Stimulated activated CD4-positive, alpha-beta T cell treated with anti-CD3 and anti-CD28 coated beads, Interleukin-4, amount 100 ng/mL, for 1 hour (primary cell): ENCODE measurements at places on chromosomes 7 and 10.

DNA sequence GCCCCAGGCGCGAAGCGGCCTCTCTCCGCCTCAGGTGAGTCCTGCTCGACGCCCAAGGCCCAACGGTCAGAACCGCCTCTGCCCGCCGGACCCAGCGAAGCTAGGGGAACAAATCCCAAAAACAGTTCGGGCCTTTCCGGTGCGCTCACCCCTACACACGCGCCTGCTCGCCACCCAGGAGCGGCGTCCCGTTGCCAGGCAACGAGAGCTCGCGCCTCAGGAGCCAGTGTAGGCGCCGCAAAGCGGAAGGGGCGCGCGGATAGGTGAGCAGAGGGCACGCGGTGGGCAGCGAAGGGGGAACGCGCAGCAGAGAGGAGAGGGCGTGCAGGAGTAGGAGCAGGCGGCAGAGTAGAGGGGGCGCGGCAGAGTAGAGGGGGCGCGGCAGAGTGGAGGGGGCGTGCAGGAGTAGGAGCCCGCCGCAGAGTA lies at the start of the genes DYDC1 and DYDC2:
Gene DYDC1, minus strand, starts transcription at position 193 of the 426 bp plus-strand sequence. CDS start 4,154 bp downstream, outside the sequence.
Gene DYDC2, plus strand, starts transcription at position 219 of the 426 bp plus-strand sequence. CDS start 5,663 bp downstream, outside the sequence.
- peak; percentile 25 for DNase-seq

DNA sequence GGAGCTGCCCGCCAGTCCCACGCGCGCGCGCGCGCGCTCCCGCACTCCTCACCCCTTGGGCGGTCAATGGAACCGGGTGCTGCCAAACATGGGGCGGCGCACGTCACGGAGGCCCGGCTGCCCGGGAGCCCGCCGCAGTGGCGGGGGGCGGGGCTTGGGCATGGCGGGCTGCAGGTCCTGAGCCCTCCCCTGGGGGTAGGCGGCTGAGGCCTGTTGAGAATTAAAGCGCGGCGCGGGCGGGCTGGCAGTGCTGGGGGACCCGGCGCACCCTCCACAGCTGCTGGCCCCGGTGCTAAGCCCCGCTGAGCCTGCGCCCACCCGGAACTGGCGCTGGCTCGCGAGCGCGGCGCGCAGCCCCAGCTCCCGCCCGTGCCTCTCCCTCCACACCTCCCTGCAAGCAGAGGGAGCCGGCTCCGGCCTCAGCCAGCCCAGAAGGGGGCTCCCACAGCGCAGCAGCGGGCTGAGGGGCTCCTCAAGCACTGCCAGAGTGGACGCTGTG lies 634.2 kb downstream of the ANKRD7 start:
- DNase-seq: no peak

DNA sequence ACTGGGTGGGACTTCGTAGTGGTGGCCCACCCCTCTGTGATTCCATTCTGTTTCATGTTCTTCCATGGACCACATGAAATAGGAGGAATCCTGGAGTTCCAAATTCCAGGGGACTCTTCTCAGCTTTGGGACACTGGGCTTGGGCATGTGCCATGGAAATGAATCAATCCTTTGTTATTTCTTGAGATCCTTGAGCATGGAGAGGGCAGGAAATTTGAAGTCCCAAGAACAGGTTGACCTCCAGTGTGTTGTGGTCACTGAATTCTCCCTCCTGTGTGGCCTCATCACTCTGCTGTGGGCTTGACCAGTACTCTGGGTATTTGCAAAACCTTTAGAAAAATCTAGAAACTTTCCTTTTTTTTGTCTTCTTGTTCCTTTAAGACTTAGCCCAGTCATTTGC lies 22.7 kb downstream of the TACR2 start:
- no peak for DNase-seq

- DNase-seq: no peak
Measured at GRCh38 chr7:57427146-57427545, 22.8 kb upstream of the ZNF716 start.

DNA sequence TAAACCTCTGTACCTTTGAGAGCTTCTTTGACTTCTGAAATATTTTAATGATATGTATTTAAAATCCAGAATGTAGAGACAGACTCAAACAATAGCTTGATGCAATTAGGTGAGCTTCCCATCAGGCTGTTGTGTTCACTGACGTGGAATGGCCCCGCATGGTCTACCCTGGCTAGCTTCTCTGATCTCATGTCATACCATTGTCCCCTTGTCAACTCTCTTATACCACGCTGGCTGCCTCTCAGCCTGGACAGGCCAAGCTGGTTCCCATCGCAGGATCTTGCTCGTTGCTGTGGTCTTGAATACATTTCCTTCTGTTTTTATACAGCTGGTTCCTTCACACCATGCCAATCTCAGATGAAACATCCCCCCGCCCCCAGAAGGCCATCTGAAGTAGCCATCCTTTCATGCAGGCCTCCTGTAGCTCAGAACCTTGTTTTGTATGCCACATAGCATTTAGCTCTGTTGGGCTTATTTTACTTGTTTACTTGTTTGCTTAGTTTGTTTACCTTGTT lies 84.2 kb downstream of the FANK1 start:
- DNase-seq: no peak

- DNase-seq: no peak
Measured at GRCh38 chr10:105691811-105692210, 1050.7 kb downstream of the SORCS3 start.

GRCh38 chr7:74655768-74656440 lies 1.6 kb upstream of the GTF2I start:
- no peak for DNase-seq

- DNase-seq: no peak
Measured at GRCh38 chr10:71308985-71309384, 10.1 kb upstream of the SLC29A3 start.

GRCh38 chr10:112213836-112214235 lies 30.3 kb upstream of the GPAM start:
- no peak for DNase-seq

DNA sequence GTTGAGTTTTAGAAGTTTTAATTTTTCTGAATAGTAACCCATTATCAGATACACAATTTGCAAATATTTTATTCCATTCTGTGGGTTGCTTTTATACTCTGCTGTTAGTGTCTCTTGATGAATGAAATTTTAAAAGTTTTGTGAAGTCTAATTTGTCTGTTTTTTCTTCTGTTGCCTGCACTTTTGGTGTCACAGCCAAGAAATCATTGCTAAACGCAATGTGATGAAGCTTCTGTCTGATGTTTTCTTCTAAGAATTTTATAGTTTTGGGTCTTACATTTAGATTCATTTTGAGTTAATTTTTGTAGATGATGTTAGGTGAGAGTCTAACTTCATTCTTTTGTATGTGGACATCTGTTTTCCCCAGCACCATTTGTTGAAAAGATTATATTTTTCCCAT lies 330.0 kb upstream of the FOXK1 start:
- DNase-seq: no peak

DNA sequence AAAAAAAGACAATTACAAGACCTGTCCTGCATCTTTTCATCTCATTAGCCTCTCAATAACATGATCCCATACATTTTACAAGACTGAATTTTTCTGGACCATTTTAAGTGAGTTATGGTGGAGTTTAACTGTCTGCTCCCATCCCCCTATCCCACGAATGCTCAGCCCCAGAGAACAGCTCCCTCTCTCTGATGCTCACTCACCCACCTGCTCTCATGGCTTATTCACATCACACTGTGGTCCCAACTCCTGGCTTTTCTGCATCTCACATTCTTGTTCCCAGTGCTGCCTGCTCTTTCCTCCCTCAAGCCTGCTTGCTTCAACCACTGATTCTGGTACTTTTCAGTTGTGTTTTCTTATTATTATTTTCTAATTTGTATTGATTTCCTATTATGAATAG lies 20.4 kb upstream of the CCSER2 start:
- DNase-seq: no peak

- no peak for DNase-seq
Measured at GRCh38 chr10:3972460-3973301, 187.7 kb upstream of the KLF6 start.

GRCh38 chr7:97116308-97116707 lies 1.2 kb upstream of the SDHAF3 start:
- no peak for DNase-seq

- DNase-seq: no peak
Measured at GRCh38 chr7:7104971-7105370, 77.4 kb upstream of the C1GALT1 start.

DNA sequence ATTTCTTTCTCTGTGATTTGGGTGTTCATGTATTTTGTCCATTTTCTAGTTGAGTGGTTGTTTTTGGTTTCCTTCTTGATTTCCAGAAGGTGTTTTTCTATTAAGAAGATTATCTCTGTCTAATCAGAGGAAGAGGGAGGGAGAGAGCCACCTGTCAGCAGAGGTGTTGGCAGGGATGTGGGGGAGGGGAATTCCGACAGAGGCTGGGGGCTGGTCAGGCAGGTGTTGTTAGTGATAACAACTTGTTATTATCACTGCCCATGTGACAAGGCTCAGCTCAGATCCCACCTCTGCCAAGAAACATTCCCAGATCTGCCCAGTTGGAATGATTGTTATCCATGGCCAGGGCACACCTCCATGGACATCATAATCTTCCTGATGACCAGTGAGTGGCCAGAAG lies 293.4 kb downstream of the GFRA1 start:
- no peak for DNase-seq

DNA sequence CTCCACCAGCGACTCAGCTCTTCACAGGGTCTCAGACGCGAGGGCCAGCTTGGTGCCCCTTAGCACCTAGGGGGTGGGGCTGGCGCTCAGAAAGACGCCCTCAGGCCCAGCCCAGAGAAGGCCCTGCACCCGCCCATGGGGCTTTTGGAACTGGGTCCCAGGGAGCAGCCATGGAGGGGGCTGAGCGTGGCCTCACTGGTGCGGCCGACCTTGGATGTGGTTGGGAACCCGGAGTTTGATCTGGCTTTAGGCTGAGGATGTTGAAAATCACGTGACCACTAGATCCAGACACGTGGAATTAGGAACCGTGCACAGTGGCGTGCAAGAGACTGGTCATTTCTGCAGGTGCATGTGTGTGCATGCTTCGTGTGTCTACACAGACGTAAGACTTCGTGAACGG lies 185.4 kb downstream of the DNAJB6 start:
- DNase-seq: no peak

GRCh38 chr10:100651916-100652315 lies 93.5 kb upstream of the PAX2 start:
- no peak for DNase-seq

- DNase-seq: no peak
Measured at GRCh38 chr10:20215547-20216152, 399.4 kb downstream of the PLXDC2 start.

GRCh38 chr10:27774831-27775230 lies 29.2 kb upstream of the MKX start:
- no peak for DNase-seq

GRCh38 chr7:42940985-42941847 lies 9.0 kb downstream of the MRPL32 start:
- peak; percentile 80 for DNase-seq

DNA sequence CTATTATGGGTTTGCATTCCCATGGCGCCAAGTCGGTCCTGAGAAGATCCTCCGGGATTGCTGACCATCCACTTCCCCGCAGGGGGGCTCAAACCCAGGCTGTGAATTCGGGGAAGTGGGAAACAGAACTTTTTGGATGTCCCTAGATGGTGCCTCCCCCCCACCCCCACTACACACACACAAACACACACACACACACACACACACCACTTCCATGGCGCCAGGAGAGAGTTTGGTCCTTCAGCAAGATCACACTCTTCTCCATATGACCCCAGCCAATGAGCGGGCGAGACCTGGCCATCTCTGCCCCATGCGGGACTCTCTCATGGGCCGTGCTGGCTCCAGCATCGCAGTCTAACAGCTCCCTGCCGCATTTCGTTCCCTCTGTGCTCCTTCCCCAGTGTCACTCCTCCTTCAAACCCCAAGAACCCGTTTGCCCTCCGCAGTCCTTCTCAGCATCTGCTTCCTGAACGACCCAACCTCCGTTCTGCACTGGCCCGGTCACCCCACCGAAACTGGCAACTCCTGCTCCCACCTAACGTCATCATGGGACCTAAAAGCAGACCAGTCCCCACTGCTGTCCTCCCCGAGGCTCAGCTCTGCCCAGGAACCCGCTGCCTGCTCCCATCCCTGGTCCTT lies 32.1 kb upstream of the TNRC18 start:
- no peak for DNase-seq
